Mesenteric fat pad (tissue), 1 donor: ENCODE measurements at places on chromosomes 1 and 21. TPM values are rescaled to one million over a fixed set of nuclear protein-coding genes. Genes with fewer than 3 reads are reported as not detected.

GRCh38 chr1:30837653-30838052 is 70.9 kb downstream of the SDC3 start:
- DNase-seq = no peak

GRCh38 chr1:44822131-44822701 is 13.9 kb downstream of the BTBD19 start:
- DNase-seq = no peak

CAMK2N1 gene
- 13.6 TPM for total RNA-seq

PKLR gene
- not detected for total RNA-seq

DNA sequence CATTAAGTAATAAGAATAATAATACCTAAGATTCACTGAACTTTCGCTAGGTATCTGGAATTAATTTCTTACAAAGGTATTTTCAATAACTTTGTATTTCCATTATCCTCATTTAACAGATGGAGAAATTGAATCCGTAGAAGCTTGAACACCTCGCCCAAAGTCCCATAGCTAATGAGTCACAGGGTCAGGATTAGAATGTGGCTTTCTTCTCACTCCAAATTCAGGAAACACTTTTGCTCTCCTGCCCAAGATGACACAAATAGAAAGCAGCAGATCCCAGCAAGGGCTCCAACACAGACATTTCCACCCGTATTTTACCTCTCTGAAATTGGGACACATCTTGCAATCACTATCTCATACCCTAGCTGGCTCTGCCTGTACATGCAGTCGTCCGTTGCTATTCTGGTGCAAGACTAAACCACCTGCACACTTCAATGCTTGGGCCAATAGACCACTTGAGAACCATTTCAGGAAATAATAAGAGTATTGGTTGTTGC is 125.9 kb upstream of the GREM2 start:
- DNase-seq = no peak

DNA sequence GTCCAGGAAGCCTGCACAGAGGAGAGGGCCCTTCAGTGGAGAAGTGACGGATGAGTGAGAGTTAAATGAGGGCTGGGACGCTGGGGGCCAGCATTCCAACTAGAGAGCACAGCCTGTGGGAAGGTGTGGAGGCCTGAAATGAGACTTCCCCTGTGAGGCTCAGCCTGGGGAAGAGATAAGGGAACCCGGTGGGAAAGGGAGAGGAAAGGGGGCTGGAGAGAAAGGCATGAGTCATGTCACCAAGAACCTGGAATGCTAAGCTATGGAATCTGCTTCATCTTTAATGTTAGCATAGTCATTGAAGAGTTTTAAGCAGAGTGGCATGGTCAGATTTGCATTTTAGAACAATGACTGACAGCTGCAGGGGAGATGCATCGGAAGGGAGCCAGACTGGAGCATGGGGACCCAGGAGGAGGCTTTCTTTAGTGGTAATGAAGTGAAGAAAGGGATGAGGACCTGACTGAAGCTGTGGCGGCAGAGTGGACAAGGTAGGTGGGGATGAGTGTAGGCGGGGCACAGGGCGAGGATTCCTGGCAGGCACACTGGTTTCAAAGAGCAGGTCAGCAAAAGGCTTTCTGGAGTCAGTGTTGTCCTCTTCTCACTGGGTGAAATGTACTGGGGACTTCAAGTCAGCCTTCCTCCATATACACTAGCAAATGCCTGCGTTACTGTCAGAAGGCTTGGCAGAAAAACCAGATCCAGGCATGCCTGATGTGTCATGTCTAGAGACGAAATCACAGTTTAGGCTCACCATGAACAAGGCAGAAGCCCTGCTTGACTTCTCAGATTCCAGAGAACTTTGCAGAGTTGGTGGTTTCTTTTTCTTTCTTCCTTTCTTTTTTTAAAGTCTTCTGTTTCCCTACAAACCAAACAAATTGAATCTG is 8.0 kb downstream of the RGL1 start:
- DNase-seq = no peak

DNA sequence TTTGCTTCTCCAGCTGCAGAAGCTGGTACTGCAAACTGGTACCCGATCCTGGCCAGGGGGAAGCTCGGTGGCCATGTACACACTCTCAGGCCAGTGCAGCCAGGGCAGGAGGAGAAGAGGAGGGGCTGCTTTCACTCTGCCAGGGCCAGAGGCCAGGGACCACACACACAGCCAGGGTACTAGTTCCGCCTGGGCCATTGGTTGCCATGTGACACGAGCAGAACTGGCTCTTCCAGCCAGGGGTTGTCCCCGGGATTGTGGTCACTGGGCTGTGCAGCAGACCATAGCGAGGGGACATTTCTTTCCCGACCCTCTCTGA is 3.7 kb upstream of the SHISAL2A start:
- no peak for DNase-seq
